Activated CD8-positive, alpha-beta memory T cell treated with anti-CD3 and anti-CD28 coated beads for 1 hour (primary cell): ENCODE measurements at places on chromosomes 5 and 9.

DNA sequence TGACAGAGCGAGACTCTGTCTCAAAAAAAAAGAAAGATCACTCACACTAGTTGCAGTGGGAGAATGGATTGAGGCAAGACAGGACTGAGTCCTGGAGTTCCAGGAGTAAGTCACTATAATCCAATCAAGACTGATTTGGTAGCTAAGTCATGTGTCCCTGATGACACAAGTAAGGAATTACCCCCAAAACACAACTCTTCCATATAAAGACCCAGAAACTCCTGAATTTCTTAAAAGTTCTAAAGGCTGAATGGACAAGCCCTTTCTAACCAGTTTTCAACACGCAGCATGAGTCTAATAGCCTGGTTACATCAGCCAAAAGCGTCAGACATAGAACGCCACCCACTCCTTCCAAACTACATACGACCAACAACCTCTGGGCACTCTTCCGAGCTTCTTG, 2.5 kb downstream of the ZFP62 start:
- no peak for DNase-seq

DNA sequence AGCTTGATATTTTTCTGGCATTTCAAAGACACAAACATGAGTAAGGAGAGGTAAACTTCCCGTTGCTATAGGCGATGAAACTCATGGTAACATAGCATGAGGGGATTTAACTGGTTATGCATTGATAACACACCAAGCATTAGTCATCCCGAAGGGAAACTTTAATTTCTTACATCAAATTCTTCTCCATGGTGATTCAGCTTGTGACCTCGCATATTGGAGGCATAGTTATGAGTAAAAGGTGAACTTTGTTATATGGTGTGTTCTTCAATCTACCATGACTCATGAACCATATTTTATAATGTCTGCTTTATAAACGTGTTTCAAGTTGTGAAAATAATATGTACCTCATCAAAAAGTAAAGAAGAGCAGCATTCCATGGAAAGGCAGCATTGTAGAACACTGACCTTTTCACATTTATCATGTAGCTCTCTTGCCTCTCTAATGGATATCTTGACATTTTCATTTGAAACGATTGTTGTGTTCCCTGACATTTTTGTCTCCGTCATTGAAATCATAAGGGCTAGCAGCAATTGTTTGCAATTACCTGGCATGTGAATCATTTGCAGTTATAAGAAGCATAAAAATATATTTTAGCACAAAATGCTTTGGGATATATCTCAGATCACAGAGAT, 491.8 kb downstream of the ANXA1 start:
- DNase-seq = no peak

DNA sequence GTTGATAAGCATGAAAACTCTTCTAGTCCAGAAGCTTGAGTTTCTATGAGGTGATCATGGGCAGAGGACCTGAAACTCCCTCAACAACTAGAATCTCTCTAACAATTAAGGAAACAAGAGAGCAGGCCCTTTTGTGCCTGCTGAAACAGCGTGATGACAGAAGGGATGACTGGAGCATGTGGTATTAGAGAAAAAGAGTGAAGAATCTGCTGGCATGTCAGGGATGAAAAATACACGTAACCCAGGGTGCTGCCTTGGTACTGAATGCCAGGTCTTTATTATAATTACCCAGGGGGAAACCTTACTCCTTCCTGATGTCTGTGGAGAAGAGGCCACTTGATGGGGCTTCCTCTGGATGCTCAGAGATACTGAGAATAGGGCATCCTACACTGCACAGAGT, 167.8 kb downstream of the CRB2 start:
- DNase-seq = no peak

- DNase-seq = no peak
Observed at GRCh38 chr5:171907725-171908343, 98.6 kb downstream of the FBXW11 start.

DNA sequence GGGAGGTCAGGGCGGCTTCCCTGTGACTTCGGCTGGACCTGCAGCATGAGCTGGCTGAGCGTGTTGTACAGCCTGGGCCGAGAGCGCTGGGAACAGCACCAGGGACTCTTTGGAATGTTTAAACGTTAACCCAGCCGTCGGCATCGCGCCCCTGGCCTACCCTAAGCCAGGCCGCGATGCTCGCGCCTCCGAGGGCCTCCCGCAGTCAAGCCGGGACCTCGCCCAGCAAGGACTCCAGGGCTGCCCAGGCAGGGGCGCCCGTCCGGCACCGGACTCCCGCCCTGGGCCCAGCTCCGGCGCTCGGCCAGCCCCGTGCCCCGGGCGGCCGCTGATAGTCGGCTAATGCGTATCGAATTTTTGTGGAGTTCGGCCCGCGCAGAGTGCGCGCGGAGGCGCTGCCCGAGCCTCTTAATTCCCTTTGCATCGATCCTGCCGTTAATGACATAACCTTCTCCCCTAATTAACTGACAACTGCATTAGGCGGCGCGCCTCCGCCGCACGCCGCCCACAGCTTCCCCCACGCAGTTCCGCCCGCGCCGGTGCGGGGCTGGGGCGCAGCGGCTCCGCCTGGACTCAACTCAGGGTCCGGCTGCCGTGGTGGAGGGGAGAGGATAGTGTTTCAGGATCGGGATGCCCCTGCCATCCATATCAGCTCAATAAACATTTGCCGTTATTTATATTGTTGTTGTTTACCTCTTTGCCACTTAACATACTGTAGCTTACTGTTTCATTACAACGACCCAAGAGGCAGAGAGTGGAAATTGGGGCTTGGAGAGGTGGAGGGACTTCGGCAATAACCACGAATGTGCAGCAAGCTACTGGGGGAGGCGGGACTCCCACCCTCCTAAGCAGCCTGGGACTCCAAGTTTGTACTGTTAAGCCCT, 28.8 kb upstream of the CDC23 start:
- DNase-seq = no peak

DNA sequence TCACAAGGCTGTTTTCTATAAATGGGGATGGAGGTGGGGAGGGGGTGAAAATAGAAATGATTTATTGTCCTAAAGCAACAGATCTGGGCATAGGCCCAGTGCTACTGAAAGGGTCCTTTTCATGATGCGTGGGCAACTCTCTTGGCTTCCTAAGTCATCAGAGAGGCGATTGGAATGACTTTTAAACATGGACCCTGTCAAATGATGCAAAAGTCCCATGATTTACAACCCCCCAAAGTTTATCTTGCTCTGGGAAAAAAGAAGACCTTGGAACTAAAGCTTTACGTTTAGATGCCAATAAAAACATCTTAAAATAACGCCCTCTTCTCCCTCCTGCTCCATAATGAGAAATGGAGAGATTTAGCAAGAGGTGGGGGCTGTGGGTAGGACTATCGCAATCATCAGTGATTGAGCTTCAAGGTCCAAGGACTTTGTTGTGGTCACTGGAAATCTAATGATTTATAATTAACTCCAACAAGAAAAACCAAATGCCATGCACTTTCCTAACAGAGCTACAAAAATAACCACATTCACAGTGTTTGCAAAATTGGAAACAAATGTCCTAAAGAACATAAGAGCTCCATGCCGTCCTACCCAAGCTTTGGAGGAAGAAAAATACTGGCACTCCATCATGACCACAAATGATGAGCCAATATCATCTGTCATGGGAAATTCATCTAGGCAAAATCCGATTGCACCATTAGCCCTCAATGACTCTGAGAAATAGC, 167.5 kb upstream of the CLINT1 start:
- DNase-seq = no peak

GRCh38 chr5:153496835-153497234, 6.4 kb downstream of the GRIA1 start:
- no peak for DNase-seq

DNA sequence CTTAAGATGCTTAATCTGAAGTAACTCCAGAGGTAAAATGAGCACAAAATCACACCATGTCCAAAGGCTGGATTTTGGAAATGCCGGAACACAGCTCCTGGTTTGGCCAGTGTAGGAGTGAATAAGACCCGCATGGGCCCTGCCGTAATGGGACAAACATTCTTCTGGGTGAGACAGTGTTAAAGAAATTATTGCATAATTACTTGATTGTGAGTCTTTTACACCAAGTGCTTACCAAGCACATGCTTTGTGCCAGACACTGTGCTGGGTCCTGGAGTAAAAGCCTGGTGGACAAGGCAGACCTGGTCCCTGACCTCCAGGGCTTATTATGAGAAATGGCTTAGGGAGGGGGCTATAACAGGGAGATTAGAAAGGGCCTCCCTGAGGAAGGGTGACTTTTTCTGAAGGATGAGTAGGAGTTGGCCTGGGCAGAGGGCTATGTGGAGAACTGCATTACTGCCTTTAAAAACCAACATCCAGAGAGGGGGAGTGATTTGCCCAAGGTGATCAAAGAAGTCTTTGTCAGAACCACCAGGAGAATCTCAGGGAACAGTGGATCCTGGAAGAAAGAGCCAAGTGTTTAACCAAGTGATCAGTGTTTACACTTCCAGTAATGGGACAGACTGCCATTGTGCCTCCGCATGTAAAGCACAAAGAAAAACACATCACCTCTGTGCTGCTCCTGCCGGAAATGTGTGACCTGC, 3.5 kb downstream of the PDE6A start:
- no peak for DNase-seq

DNA sequence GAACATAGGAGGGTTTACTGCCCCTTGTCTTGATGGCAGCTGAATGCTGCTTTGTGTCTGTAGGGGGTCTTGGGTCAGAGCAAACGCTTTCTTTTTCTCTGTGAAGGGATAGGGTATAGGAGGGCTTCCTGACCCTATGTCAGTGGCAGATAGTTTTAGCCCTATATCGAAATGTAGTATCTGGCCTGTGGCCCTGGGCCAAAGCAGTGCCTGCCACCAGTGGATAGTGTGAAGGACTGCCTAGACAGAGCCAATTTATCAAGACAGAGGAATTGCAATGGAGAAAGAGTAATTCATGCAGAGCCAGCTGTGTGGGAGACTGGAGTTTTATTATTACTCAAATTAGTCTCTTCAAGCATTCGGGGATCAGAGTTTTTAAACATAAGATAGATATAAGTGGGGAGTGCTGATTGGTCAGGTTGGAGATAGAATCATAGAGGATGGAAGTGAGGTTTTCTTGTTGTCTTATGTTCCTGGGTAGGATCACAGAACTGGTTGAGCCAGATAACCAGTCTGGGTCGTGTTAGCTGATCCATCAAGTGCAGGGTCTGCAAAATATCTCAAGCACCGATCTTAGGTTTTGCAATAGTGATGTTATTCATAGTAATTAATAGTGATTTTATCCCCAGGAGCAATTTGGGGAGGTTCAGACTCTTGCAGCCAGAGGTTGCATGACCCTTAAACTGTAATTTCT, 178.5 kb downstream of the GDNF start:
- DNase-seq = no peak

DNA sequence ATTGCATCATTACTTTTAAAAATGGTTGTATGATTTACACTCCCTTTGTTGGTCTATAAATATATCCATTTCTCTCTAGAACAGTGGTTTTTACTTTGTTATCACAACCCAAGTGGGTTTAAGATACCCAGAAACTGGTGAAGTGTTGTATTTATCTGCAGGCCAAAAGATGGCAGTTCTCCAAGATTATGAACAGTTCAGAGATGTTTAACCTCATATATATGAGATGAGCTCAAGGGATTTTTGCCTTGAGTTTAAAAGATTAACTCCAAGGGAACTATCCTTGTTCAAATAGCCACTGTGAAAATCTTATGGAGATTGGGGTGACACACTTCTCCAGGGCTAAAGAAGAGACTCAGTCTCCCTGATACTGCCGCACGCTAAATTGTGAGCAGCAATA, 572.6 kb downstream of the TLE4 start:
- DNase-seq = no peak

- no peak for DNase-seq
Observed at GRCh38 chr9:17134396-17135294, at the start of gene CNTLN. Gene CNTLN, plus strand, starts transcription at chr9:17135040. Its CDS starts 26 bp downstream, at chr9:17135066.
